Esophagus muscularis mucosa (tissue), 4 donors: ENCODE measurements at places on chromosomes 1 and 21. TPM values are rescaled to one million over a fixed set of nuclear protein-coding genes. Genes with fewer than 3 reads are reported as not detected.

APOBEC4 gene
- not detected for total RNA-seq

KRTAP20-1 gene
- total RNA-seq: not detected

ABL2 gene
- total RNA-seq: 15.7 TPM

HEATR1 gene
- total RNA-seq: 17.0 TPM

FOXO6 gene
- total RNA-seq: 1.3 TPM

MR1 gene
- 10.8 TPM for total RNA-seq

LEFTY1 gene
- total RNA-seq: not detected

EFHD2 gene
- 57.4 TPM for total RNA-seq

IVL gene
- not detected for total RNA-seq
